GM23248 (cell line): ENCODE measurements at places on chromosomes 2 and 18.

- peak; percentile 67 for DNase-seq
Measured at GRCh38 chr2:165239230-165239629, at the start of gene SCN2A. TSS of gene SCN2A (plus strand) at chr2:165239414. CDS start at chr2:165295824, 56,410 bp downstream.

DNA sequence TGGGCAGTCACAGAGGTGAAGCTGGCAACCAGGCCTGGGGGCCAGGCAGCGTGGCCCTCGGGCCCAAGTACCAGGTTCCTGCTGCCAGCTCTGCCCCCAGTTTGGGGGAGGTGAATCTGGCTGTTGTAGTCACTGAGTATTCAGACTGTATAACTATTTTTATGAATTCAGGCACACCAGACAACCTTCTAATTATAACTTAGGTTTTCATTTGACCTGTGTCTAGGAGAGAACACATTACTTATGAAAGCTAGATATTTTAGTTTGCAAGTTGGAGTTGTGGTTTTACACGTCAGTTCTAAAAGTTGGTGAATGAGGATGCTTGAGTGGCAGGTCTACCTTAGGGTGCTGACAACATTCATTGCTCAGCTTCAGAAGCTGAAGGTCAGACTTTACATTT is 71.7 kb downstream of the LIMS1 start:
- DNase-seq, result no peak

DNA sequence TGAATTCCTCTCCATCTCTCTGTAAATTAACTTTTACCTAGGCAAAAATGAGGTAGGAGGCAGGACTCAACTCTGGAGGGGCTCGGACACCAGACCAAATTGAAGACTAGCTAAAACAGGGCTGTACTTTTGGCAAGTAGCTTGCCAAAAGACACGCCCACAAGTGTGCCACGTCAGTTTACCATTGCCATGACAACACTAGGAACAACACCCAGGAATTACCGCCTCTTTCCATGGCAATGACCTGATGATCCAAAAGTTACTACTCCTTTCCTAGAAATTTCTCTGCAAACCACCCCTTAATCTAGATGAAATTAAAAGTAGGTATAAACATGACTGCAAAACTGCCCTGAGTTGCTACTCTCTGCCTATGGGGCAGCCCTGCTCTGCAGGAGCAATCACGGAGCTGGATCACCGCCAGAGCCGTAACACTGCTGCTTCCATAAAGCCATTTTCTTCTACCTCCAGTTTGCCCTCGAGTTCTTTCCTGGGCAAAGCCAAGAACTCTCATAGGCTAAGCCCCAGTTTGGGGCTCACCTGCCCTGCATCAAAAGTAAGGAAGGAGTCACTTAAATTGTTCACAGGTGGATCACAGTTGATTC is 66.0 kb upstream of the FAM136A start:
- DNase-seq, result peak; percentile 80

GRCh38 chr2:136060416-136060815 is 57.5 kb downstream of the CXCR4 start:
- DNase-seq, result no peak

DNA sequence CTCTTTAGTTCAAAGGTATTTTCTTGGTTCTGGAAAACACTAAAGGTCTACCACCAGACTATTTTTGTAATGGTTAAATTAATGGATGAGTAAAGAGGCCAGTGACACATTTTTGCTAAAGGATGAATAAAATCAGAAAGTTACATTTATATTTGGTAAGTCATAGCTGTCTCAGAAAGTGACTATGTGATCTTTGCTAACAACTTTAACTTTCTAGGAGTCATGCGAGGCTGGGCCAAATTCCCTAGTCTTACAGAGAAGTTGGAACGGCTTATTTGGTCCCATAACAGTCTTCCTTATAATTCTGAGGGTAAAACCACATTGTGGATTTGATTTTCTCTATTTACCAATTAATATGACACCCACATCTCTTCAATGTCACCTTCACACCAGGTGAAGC is 198.1 kb downstream of the PDE1A start:
- peak; percentile 94 for DNase-seq

DNA sequence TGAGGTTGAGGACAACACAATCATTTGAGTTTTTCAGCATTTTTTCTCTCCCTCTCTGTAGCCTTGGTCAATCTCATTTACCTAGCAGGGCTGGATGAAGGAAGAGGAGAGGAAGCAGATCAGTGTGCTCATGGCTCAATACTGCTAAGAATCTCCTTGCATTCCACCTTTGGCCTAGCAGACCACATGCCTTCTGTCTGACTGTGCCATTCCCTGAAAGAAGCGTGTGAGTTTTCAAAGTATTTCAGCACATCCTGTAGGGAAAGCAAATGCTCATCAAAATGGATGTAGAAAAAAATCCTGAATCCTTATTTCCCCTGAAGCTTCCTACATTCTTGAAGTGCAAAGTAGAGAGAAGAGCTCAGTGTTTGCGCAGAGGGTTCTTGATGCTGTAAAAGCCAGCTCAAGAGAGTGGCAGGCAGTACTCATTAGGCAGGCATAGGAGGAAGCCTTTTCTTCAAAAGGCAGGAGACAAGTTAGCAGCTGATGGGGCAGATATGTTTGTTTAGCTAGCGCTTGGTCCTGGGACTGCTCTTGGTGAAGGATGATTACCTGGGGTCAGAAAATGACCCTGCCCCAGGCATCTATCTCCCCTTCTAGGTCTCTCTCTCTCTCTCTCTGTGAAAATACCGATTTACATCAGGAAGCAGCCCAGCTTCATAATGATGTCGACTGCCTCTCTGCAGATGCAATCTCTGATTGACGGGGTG is 14.4 kb upstream of the PIK3C3 start:
- DNase-seq, result peak; percentile 86

- no peak for DNase-seq
Measured at GRCh38 chr2:112821142-112821541, 15.4 kb downstream of the IL1B start.

DNA sequence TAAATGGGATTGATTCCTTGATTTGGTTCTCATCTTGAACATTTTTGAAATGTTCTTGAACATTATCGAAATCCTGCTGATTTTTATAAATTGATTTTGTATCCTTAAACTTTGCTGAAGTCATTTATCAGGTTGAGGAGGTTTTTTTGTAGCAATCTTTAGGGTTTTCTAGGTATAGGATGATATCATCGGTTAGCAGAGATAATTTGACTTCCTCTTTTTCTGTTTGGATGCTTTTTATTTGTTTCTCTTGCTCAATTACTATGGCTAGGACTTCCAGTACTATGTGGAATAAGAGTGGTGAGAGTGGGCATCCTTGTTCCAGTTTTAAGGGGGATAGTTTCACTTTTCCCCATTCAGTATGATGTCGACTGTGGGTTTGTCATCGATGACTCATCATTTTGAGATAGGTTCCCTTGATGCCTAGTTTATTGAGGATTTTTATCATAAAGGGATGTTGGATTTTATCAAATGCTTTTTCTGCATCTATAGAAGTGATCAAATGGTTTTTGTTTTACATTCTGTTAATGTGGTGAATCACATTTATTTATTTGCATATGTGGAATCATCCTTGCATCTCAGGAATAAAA is 201.5 kb upstream of the ZSWIM2 start:
- no peak for DNase-seq

- no peak for DNase-seq
Measured at GRCh38 chr2:121018136-121019061, 266.6 kb downstream of the TFCP2L1 start.

- no peak for DNase-seq
Measured at GRCh38 chr2:46974659-46975058, 59.1 kb upstream of the MCFD2 start.

GRCh38 chr2:215556979-215557378 is 121.1 kb upstream of the FN1 start:
- DNase-seq, result peak; percentile 42

GRCh38 chr2:193885419-193885818 is 1690.7 kb upstream of the TMEFF2 start:
- no peak for DNase-seq

DNA sequence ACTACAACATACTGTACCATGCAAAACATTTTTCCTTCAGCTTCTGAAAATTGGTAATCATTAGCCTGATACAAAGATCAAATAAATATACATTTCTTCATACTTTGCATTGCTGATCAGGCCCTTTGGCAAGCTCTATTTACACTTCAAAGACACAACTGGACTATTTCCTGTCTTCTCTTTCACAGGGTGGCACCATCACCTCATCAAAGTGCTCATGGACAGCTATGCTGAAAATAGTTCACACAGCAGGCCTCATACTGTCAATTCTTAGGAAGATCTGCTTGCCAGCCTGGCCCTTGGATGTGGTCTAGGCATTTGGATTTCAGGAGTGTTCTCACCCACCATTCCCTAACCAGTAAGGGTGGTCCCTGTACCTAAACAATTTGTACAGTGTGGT is 33.9 kb downstream of the FBXO15 start:
- no peak for DNase-seq

GRCh38 chr2:75788902-75789301 is 78.2 kb upstream of the GCFC2 start:
- no peak for DNase-seq

- DNase-seq, result peak; percentile 49
Measured at GRCh38 chr2:240024766-240025165, 376 bp downstream of the NDUFA10 start.

- peak; percentile 83 for DNase-seq
Measured at GRCh38 chr2:64837925-64838641, 151.1 kb upstream of the SLC1A4 start.

- DNase-seq, result no peak
Measured at GRCh38 chr2:101569886-101570520, 95.1 kb upstream of the RFX8 start.

DNA sequence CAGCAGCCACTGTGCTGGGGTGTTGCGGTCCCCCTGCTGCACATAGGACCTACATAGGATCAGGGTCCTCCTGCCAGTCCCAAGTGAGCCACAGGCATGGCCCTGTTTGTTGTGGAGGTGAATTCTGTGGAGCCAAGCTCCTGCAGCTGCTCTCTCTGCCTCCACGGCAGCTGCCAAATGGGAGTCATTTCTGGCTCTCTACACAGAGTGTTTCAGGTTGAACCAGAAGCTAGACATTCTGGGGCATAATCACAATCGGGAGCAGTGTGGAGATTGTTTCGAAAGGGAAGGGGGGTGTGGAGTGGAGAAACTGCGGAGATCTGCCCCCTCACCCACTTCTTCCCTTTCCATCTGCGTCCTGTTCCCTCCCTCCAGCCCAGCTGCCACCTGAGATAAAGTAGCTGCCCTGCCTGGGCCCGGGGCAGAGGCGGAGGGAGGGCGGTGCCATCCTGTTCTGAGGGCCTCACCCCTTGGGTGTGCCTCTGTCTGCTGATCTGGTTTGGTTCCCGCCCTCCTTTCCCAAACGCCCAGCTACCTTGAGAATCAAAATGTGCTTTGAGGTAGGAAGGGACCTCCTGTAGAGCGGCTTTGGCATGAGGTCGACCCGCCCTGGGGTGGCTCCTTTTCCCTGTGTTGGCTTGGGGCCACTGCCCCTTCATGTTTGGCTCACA is 139.4 kb downstream of the WDSUB1 start:
- DNase-seq, result no peak

- no peak for DNase-seq
Measured at GRCh38 chr2:192155511-192156118, 39.1 kb downstream of the TMEFF2 start.

- peak; percentile 9 for DNase-seq
Measured at GRCh38 chr2:86297382-86298147, 39.9 kb downstream of the REEP1 start.

GRCh38 chr2:12910431-12910830 is 193.7 kb downstream of the TRIB2 start:
- no peak for DNase-seq

DNA sequence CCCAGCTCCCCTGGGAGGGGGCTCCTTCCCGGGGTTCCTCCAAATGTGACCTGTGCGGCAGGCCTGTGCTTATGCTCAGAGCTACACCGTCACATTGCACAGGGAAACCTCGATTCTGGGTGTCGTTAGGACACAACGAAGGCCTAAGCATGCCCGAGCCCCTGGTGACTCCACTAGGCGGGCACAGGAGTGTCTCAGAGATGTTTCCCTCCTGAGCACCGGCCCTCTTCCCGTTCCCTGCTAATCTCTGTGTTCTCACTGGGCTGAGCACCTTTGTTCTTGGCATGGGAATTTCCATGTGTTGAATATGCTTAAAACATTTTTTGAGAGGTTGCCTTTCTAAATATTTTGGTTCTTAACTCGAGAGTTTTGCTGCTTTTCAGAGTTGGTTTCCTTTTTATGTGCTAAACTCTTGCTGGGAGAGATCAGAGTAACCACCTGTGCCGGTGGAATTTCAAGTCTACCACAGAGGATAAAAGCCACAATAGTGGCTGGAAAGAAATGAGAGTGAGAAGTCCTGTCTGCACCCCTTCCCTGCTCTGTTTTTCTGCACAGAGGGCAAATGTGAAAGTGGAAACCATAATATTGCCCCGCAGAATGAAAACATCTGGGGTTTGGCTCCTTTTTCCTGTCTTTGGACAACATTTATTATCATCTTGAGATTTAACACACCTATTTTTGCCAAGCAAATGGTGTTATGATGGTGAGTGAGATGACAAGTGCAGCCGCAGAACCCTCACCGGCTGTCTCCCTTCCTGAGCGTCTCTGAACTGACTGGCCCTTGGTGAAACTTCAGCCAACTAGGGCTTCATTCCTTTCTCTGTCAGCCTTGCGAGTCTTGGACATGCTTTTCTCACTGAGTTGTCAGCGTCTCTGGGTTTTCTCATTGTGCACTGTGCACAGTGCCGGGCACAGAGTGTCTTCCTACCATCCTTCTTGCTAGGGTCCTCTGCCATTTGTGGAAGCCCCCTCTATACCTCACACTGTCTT is 154.1 kb downstream of the VAPA start:
- DNase-seq, result no peak

GRCh38 chr2:174248187-174248997 is at the start of gene OLA1:
TSS of gene OLA1 (minus strand) at chr2:174248532. CDS start at chr2:174246815, 1,717 bp downstream.
- DNase-seq, result peak; percentile 98

DNA sequence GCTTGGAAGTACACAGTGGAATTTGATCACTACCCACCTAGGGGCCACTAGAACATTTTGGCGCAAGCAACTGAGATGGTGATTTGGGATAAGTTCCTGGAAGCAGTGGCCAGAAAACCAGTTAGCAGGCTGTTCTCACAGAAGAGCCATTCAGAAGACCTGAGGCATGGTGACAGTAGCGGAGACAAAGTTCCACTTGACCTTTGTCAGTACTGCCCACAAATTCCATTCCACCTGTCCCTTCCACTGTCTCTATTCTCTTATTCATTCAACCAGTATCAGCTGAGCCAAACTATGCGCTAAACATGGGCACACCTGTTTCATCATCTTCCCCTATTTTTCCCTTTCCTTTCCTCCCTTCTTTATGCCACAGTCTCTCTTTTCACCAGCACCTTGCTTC is 59.2 kb upstream of the PPP1CB start:
- DNase-seq, result no peak

GRCh38 chr18:61824733-61825363 is 68.0 kb downstream of the RNF152 start:
- DNase-seq, result peak; percentile 19

DNA sequence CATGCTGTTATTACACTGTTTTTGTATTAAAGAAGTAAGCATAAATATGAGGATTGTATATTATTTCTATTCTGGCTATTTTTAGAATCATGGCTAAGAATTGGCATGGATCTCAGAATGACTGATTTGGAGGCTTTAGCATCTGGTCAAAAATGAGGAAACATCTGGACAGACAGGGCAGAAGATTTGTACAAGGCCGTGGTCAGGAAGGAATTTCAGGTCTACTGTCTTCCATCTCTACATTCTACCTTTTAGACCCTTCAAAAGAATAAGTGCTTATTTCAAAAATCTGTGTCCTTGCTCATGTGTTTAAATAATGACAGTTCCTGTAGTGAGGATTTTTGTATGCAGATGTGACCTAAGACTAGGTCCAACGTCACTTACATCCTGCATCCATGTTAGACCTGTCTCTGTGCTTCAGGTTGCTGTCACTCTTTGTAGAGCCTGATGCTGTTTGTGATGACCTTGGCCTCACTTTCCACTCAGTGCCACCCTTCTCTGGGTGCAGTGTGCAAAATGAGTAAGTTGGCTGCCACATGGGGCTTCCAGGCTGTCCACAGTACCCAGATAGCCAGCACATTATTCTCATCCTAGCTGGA is 54.7 kb upstream of the B3GNT2 start:
- DNase-seq, result no peak
